IMR-90 (cell line): ENCODE measurements at places on chromosomes 6 and 20. TPM values are rescaled to one million over a fixed set of nuclear protein-coding genes. Genes with fewer than 3 reads are reported as not detected.
A peak's percentile ranks its signal among the peaks of the same experiment; 100 is the strongest.

The MMP24 gene
- 0.36 and 0.56 TPM in 2 replicates for total RNA-seq

- DNase-seq = no peak
These were observed 9.2 kb downstream of the FOXA2 start for GRCh38 chr20:22575087-22575721.

DNA sequence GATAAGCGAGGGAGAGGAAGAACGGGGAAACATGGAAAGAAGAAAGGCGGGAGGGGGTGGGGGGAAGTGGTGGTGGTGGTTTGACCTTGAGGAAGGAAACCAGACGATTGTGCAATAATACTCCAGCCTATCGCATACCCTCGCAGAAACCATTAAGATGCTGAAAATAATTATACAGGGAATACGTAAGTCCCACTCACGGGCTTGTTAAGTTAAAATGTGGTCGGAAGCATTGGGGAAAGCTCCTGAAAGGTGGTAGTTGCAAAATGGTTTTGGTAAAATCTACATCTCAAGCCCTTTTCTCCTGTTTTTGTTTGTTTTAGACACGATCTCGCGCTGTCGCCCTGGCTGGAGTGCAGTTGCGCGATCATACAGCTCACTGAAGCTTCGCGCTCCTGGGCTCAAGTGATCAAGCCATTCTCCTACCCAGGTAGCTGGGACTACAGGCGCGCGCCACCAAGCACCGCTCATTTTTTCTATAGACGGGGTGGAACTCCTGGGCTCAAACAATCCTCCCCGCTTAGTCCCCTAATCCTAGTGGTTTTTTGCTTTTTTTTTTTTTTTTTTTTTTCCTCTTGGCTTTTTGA lies 128.9 kb upstream of the ZNF184 start:
- DNase-seq = no peak

DNA sequence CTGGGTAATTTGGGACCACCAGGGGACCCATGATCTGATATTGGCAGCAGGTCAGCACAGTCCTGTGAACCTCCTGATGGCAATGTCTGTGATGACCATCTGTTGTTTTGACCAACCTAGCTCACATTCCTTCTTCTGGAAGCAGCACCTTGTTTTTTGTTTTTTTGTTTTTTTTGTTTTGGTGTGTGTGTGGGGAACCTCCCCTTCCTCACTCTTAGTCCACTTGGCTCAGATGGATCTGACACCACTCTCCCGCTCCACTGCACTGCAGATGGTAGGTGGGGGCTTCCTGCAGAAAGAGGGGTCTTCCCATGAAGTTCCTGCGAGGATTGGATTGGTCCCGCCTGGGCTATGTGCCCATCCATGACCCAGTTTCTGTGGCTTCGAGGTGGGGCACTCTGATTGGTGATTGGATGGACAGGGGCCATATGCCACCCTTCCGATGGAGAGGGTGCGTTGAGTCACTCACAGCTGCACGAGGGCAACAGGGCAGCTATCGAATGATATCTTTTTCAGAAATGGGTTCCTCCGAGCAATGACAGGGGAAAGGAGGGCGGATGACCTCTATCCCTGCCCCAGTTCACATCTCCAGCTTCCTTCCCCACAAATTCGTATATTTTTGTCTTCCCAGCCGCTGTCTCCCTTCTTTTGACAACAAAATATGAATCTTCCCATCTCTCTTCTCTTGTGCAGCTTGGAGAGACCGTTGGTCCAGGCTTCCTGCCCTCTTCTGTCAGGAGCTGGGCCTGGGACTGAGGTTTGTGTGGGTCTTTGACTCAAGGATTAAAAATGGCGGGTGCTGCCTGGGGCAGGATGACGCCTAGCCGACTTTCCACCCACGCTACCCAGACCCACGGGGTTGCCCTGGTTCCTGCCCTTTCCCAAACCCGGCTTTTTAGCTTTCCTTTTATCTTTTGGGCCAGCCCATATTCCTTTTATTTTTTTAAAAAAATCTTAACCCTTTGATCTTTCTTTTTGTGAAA lies 132.1 kb upstream of the KCNG1 start:
- DNase-seq = no peak

DNA sequence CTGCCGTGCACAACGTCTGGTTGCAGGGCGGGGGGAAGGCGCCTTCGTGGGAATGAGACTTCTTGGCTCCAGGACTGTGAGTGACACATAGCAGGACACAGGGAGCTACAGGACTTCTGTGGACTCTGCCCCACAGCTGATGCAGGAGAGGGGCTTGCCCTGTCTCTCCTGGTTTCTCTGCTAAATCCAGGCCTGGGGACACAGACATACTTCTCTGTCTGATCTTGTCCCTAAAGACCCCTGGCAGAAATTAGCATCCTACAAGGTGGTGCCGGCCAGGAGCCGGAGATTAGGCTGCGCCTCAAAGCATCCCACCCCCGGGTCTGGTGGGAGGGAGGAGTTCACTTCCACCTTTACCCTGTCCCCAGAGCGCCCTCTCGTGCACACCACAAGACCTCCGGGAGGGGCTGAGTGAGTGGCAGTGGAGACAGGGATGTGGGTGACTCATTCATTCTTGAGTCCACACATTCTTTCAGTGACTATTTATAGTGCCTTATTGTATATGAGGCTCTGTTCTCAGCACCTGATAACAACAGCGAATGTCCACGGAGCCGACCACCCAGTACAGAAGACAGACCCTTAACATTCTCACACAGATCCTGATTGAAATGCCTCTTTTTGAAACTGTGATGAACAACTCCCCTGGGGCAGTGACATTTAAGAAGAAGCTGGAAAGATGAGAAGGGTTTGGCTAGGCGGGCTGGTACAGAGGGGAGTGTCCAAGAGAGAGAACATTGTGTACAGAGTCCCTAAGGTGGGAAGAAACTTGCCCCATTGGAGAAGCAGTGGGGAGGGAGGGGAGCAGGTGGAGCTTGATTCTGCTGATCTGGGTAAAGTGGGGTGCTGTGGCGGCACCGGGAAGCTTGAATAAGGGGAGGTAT lies 39.0 kb downstream of the GMPR start:
- DNase-seq = peak; percentile 93

DNA sequence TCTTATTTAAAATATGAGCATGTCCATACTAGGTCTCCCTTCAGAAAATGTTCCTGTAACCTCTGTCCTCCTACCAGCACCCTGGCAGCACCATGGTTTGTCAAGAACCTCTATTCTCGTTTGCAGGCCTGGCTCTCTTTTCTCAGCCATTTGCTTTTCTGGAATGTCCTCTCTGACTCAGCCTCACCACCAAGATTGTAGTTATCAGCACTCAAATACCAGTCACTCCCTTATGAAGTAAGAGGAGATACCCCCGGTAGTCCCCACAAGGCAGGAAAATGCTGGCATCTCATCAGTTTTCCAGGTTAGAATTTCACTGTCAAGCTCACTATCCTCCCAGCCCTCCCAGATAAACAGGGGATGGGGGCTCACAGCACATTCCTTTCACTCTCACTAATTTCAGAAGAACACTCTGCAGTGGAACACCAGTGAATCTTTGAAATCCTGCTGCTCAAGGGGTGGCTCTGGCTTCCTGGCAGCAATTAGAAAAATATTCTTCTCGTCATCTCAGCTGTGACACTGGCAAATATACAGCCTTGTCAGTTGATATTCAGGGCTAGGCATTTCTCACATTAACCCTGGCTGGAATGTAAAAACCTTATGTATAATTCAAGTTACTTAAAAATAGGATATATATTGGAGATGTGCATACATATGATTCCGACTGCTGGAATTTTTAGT lies 129.2 kb downstream of the TBX18 start:
- DNase-seq = peak; percentile 58
